HEK293T (cell line): ENCODE measurements at places on chromosomes 7 and 10.

GRCh38 chr10:8183241-8183704 is 128.8 kb downstream of the GATA3 start:
- no peak for DNase-seq

GRCh38 chr7:55963584-55964168 is 709 bp upstream of the NIPSNAP2 start:
- no peak for DNase-seq

GRCh38 chr7:26684447-26684846 is 179.9 kb downstream of the SKAP2 start:
- DNase-seq: no peak

DNA sequence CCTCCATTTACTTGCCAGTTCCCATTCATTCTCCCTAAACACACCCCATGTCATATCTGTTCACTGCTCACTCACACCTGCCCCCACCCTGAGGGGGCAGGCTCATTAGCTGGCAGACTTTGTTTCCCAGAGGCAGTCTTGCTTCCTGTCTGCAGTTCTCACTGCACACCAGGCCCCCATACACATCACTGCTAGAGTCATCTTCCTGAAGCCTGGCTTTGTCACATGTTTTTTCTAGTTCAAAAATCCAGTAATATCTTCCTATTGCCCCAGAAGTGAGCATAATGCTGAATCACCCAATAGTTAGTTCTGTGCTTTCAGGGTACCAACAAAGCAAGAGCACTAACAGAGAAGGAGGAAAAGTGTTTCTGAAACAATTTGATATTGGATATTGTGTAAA is 1.9 kb downstream of the LRRC72 start:
- DNase-seq: no peak

- no peak for DNase-seq
These were observed 46.6 kb downstream of the MINPP1 start for GRCh38 chr10:87551326-87551725.

DNA sequence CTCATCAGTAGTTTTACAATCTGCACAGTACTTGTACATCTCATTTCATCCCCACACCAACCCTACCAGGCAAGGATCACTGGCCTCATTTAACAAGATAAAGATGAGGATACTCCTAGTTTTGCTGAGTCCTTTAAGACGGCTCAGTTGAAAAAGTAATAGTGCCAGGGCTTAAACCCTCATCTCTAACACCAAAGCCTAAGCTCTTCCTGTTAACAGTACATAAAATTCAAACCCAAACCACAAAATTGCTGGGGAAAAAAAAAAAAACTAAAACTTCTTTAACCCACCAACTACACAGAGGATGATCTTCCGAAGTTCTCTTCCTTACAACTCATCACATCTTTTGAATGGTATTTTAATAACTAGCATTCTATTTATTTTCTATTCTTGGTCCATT is 1.3 kb downstream of the SAR1A start:
- no peak for DNase-seq

- no peak for DNase-seq
These were observed 80.6 kb downstream of the RGS10 start for GRCh38 chr10:119461923-119462322.

GRCh38 chr10:130453721-130454542 is 317.7 kb downstream of the GLRX3 start:
- DNase-seq: no peak

GRCh38 chr10:87862679-87863052 is 667 bp downstream of the KLLN start:
- no peak for DNase-seq

DNA sequence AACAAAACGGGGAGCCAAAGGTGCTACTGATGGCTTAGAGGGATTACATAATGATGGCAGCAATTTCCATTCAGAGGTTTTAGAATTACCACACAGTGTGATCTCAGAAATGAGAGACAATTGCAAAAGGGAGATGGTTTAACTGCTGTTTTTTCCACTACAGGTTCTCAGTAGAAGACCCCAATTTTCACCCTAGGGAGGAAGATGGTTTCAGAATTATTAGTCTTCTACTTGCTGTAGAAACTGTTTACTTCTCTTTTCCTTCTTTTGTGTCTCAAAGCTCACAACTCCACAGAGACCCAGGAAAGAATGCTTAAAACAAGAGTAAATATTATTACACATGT is 226.5 kb downstream of the INHBA start:
- no peak for DNase-seq

DNA sequence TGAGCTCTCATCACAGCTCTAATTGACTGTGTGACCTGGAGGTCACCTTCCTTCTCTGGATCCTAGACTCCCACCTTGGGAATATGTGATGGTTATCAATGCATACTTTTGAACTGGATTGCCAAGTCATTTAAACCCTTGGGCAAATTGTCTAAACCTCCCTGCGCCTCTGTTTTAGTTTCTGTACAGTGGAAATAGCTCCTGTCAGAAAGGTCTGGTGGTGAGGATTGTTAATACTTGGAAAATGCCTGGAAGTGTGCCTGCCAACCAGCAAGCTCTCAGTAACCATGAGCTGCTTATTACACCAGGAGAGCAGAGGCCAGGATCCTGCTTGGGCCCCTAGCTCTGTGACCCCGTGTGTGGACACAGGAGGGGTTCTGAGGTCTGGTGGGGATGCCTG is 108.7 kb upstream of the PPIF start:
- DNase-seq: no peak

GRCh38 chr10:63595072-63595471 is 73.9 kb downstream of the REEP3 start:
- no peak for DNase-seq

GRCh38 chr7:125504848-125505247 is 575.2 kb upstream of the POT1 start:
- DNase-seq: no peak

- DNase-seq: no peak
These were observed 94.2 kb downstream of the NRBF2 start for GRCh38 chr10:63227207-63227895.

- DNase-seq: no peak
These were observed 68.6 kb downstream of the FRMPD2 start for GRCh38 chr10:48205918-48206317.

- DNase-seq: no peak
These were observed 34.7 kb downstream of the ENTPD7 start for GRCh38 chr10:99693933-99694583.

DNA sequence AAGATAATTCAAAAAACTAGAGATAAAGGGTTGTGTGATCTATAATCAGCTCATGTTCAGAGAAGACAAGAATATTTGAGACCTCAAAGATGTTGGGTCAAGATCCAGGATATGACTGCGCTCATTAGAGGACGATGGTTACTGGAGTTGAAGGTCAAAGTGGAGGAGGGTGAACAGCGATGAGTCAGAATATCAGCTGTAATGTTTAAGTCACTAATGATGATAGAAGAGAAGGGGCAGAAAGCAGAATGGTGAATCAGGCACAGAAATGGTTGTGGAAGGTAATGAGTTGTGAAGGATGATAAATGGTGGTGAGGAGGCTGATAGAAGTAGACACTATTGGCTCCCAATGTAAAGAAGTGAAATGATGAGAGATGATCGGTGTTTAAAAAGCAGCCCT is 540.3 kb downstream of the INHBA start:
- no peak for DNase-seq

DNA sequence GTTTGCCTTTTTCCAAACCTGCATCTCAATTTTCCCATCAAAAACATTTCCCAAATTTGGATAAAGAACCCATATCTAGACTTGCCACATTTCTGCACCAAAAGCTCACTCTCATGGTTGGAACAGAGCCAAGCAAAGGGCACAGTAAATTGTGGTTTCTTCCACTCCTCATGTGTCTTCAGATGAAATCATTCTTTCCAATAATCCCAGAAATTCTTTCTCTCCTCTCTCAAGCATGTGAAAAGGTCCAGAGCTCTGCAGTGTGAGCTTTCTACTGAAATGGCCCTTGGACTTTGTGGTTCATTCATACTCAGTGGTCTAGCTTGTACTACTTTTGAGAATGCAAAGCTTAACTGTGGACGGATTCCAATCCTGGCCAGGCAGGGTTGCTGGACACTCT is 19.8 kb downstream of the PRSS2 start:
- DNase-seq: no peak

GRCh38 chr10:103921750-103922195 is 3.8 kb upstream of the STN1 start:
- DNase-seq: no peak

GRCh38 chr10:514137-514671 is 175.3 kb downstream of the DIP2C start:
- no peak for DNase-seq

DNA sequence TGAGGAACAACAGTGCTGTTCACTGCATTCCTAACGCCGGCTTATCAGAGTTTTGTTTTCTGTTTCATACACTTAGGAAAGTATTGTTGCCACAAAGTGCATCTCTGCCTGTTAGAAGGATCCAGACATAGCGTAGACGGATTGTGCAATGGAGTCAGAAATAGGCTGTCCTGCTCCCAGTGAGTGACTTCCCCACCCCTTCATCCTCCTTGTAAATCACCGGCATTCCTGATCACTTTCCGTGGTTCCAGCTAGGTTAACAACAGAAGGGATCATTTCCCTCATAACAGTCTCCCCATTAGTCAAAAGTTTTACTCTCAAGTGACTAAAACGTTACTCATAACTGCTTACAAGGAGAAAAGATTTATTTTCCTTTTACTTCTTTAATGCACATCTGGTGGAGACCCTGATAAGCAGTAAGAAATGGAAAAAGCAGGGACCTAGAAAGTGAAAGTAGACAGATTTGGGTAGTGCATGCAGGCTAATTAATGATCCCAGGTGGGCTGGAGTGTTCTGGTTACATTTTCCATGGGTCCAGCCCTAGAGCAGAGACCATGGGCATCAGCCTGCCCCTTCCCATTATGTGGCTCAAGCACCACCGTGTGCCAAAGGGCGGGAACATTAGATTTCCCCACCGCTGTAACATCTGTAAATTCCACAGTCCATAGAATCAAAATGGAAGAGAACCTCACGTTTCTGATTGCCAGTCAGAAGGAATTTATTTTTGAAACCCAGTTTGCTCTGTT is 395.1 kb upstream of the GALNT17 start:
- DNase-seq: no peak

DNA sequence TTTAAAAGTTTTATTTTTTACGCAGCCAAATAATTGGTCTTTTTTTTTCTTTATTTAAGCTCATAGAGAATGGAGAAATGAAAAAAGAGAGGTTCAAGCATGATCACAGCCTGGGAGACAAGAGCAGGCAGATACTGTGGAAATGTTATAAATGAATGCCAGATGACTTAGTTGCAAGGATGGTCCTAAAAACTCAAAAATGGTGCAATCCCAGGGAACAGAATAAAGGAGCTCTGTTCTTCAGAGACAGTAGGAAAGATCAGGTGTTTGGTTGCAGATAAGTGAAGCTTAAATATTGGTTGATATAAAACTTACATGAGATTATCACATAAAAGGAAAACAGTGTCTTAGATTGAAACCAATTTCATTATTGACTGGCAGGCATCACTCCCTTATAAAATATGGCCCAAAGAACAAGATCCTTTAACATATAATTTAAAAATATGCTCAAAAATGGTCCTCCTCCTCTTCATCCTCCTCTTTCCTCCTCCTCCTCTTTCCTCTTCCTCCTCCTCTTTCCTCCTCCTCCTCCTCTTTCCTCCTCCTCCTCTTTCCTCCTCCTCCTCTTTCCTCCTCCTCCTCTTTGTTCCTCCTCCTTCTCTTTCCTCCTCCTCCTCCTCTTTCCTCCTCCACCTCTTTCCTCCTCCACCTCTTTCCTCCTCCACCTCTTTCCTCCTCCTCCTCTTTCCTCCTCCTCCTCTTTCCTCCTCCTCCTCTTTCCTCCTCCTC is 18.6 kb downstream of the GNAT3 start:
- DNase-seq: no peak

DNA sequence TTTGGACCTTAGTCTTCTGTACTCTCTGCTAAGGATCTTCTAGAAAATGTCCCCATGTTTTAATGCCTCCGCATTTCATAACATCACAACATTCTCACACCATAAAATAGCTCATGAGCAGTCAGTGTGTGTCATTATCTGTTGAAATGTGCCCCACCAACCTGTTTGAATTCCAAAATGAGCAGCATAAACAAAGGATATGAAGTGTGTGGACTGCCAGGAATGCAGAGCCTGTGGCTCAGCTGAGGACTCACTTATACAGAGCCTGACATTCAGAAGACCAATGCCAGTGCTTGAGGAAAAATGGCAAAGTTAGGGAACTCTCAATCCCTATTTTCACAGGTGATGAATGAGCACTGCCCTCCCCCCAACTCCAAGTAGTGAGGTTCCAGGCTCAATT is 621.4 kb downstream of the POM121L12 start:
- DNase-seq: no peak

- no peak for DNase-seq
These were observed 645.2 kb upstream of the COBL start for GRCh38 chr7:51961804-51962203.

DNA sequence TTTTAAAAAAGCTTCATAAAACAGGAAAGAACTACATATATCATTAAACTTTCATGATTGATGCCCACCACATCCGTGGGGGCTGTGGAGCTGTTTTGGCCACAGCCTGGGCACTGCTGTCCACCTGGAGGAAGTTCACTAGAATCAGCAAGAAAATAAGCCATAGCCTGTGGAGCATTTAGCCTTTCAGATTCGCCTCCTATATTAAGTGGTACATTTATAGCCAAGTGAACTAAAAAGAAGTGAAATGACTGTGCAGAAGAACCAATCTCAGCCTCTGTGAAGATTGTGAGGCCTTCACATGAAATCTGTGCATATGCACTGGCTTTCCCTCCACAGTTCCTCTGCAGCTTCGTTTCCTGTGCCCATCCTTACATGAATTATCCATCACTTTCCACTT is 23.5 kb downstream of the WNT16 start:
- no peak for DNase-seq

GRCh38 chr7:22210355-22210754 is 146.6 kb downstream of the RAPGEF5 start:
- DNase-seq: no peak

DNA sequence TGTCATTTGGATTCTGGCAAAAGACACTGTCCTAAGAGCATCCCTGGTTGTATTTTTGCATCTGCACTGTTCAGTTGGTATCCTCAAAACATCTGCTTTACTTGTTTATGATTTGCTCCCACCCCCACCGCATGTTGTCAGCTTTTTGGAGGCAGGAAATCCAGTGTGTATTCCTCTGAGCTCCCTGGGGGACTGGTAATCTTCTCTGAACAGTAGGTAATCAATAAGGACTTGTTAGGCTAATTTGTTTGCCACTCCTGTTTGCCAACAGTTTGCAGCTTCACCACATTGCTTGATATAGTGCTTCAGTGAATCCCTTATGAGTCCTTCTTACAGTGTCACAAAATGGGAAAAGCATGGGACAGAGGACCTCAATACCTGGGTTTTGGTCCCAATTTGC is 49.1 kb downstream of the FEZF1 start:
- no peak for DNase-seq

DNA sequence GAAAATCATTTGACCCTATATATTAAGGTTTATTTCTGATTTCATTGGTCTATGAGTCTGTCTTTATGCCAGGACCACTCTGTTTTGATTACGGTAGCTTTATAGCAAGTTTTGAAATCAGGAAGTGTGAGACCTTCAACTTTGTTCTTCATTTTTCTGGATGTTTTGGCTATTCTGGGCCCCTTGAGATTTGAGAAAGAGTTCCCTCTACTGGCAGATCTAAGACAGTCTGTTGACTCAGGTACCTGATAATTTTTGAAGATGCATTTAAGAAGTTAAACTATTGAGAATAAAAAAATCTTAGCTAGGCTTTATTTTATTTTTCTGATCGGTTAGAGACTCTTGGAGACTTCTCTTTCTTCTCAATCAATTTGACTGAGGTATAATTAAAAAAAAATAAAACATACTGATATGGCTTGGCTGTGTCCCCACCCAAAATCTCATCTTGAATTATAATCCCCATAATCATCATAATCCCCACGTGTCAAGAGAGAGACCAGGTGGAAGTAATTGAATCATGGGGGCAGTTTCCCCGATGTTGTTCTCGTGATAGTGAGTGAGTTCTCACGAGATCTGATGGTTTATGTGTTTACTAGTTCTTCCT is 209.2 kb downstream of the SNX10 start:
- no peak for DNase-seq
